ENCODE measurements at places on chromosomes 6 and 20. TPM values are rescaled to one million over a fixed set of nuclear protein-coding genes. Genes with fewer than 3 reads are reported as not detected.
A peak's percentile ranks its signal among the peaks of the same experiment; 100 is the strongest.

The C20orf96 gene
- 2.7 TPM for total RNA-seq

The OPRL1 gene
- total RNA-seq, result 1.5 TPM

The GABRR2 gene
- total RNA-seq, result 1.5 TPM

The DAAM2 gene
- 22.1 TPM for total RNA-seq

The ZC2HC1B gene
- not detected for total RNA-seq

The COL9A1 gene
- 1.7 TPM for total RNA-seq

The TBC1D22B gene
- total RNA-seq, result 12.5 TPM

GRCh38 chr20:48096957-48097890 lies 311.9 kb upstream of the SULF2 start:
- DNase-seq, result no peak
- no peaks in the 10 kb centered on the region for H3K27me3 ChIP-seq
- H3K4me3 ChIP-seq, result no peak overlapping the region

DNA sequence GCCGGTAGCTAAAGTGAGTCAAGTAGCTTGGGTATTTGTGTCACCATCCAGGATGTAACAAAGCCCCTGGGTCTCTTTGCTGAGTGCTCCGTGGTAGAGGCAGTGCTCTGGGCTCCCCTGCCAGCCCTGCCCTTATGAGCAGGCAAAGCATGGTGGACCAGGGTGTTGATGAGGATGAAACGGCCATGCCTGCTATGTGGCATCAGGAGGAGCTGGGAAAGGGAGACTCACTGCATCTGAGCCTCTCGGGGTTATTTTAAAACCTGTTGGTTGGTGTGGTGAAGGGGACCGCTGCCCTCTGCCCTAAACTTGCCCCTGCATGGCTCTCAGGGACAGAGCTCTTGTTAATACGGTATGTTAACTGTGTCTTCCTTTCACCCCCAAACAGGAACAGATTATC lies 143.1 kb downstream of the DTNBP1 start:
- no peaks in the 10 kb centered on the region for H3K36me3 ChIP-seq
- no peak overlapping the region for H3K27ac ChIP-seq
- no peaks in the 10 kb centered on the region for H3K27me3 ChIP-seq
- no peak overlapping the region for H3K4me3 ChIP-seq

DNA sequence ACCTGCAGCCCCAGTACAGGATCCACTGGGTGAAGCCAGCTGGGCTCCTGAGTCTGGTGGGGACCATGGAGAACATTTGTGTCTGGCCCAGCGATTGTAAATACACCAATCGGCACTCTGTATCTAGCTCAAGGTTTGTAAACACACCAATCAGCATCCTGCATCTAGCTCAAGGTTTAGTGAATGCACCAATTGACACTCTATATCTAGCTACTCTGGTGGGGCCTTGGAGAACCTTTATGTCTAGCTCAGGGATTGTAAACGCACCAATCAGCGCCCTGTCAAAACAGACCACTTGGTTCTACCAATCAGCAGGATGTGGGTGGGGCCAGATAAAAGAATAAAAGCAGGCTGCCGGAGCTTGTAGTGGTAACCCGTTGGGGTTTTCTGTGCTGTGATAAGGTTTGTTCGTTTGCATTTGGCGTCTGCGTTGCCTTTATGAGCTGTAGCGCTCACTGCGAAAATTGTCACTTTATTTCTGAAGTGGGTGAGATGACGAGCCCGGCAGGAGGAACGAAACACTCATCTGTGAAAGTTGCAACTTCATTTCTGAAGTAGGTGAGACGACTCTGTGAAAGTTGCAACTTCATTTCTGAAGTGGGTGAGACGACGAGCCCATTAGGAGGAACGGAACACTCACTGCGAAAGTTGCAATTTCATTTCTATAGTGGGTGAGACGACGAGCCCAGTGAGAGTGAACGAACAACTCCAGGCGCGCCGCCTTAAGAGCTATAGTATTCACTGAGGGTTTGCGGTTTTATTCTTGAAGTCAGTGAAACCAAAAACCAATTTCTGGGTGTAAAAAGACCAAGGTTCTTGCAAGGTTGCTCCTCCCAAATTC lies 31.1 kb downstream of the SERPINB6 start:
- H3K27ac ChIP-seq, result no peak overlapping the region
- H3K27me3 ChIP-seq, result no peaks in the 10 kb centered on the region
- H3K4me3 ChIP-seq, result no peak overlapping the region
- H3K4me1 ChIP-seq, result peaks cover 4% of the 10 kb centered on the region

GRCh38 chr6:121112356-121112755 lies 221.9 kb downstream of the TBC1D32 start:
- DNase-seq, result no peak
- H3K27ac ChIP-seq, result no peak overlapping the region
- no peak overlapping the region for H3K4me3 ChIP-seq
- no peaks in the 10 kb centered on the region for H3K4me1 ChIP-seq
- no peaks in the 10 kb centered on the region for H3K27me3 ChIP-seq
- no peaks in the 10 kb centered on the region for H3K36me3 ChIP-seq

DNA sequence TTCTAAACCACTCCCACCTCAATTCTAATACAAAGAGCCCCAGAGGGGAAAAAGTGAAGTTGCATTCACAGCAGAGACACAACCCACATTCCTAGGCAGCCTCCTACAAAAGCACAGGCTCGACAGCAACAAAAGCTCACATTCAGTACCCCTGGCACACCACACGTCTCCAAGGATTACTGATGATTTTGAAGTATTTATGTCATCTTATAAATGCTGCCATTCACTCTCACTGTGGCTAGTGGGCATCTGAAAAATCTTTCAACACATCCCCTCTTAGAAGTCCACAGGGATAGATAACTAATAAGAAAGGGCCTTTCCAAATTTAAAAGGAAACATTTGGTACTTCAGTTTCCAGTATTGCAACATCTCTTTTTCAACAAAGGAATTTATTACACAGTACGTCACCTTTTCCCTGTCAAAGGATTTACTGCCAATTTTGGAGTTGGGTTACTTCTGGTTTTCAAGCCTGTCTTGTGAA lies 146.7 kb downstream of the TASP1 start:
- no peaks in the 10 kb centered on the region for H3K27me3 ChIP-seq
- H3K4me3 ChIP-seq, result no peak overlapping the region
- no peaks in the 10 kb centered on the region for H3K36me3 ChIP-seq

DNA sequence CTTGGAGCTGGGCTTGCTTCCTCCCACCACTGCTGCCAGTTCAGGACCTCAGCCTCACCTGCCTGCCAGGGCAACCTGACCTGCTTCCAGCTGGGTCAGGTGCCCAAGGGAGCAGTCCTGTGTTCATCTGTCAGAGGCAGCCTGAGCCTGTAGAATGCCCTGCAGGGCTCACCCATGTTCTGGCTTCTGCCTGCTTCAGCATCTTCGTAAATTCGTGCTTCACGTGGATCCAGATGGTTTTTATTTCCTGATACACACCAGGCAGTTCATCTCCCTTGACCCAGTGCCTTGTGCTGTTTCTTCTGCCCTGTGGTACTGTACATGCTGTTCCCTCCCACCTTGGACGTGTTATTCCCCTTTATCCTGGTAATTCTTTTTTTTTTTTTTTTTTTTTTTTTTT lies 50.2 kb downstream of the ARID1B start:
- H3K4me1 ChIP-seq, result peaks cover 76% of the 10 kb centered on the region
- H3K27ac ChIP-seq, result peak overlapping the region; percentile 61
- no peak overlapping the region for H3K4me3 ChIP-seq
- H3K27me3 ChIP-seq, result no peaks in the 10 kb centered on the region
- no peak for DNase-seq
- no peaks in the 10 kb centered on the region for H3K36me3 ChIP-seq

- H3K4me1 ChIP-seq, result no peaks in the 10 kb centered on the region
- no peak overlapping the region for H3K4me3 ChIP-seq
- no peaks in the 10 kb centered on the region for H3K36me3 ChIP-seq
- no peak for DNase-seq
Observed at GRCh38 chr20:61879303-61879620, 186.4 kb downstream of the TAF4 start.

DNA sequence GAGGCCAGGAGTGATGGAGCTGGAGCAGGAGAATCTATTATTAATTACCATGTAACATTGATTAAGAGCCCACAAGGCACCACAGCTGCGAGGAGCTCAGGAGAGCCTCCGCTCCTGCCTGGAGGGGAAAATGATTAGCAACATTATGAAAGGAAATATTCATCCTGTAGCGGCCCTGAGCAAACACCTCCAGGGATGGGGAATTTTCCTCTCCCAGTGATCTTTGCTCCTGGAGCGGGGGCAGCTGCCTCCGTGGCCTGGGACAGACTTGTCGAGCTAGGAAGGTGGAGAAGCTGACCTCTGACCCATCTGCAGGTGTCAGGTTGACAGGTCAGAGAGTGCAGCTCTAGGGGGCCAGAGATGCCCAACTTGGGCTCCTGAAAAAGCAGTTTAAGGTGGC lies 40.1 kb upstream of the SIRPA start:
- no peak overlapping the region for H3K4me3 ChIP-seq
- no peak overlapping the region for H3K27ac ChIP-seq
- no peaks in the 10 kb centered on the region for H3K36me3 ChIP-seq
- no peak for DNase-seq

GRCh38 chr20:32010101-32010500 lies at the start of gene CCM2L:
TSS of gene CCM2L (plus strand) at chr20:32010438. CDS start at chr20:32010455, 17 bp downstream.
- H3K27ac ChIP-seq, result no peak within 1 kb of the TSS
- no peaks in the 10 kb centered on the region for H3K27me3 ChIP-seq
- H3K36me3 ChIP-seq, result no peaks in the 10 kb centered on the region
- no peak within 1 kb of the TSS for H3K4me3 ChIP-seq

- no peaks in the 10 kb centered on the region for H3K36me3 ChIP-seq
- no peaks in the 10 kb centered on the region for H3K4me1 ChIP-seq
Observed at GRCh38 chr20:7722564-7722963, 217.7 kb downstream of the HAO1 start.
